Tracheal epithelial cell (primary cell): ENCODE measurements at places on chromosomes 1 and 21. TPM values are rescaled to one million over a fixed set of nuclear protein-coding genes. Genes with fewer than 3 reads are reported as not detected.

TMEM9 gene
- 70.3 and 97.8 TPM in 2 replicates for total RNA-seq

PKLR gene
- total RNA-seq = 0.24 TPM in 1 of 2 replicates, not detected in the other

ZNF669 gene
- total RNA-seq = 9.4 and 15.9 TPM in 2 replicates

FAM72A gene
- 0.43 and 1.4 TPM in 2 replicates for total RNA-seq

TENT5C gene
- total RNA-seq = 0.21 and 0.24 TPM in 2 replicates

CD247 gene
- total RNA-seq = not detected in 2 replicates

SPRR2A gene
- 1.9 and 3.0 TPM in 2 replicates for total RNA-seq

THEM5 gene
- not detected in 2 replicates for total RNA-seq

EXTL1 gene
- total RNA-seq = under 0.01 TPM in 1 of 2 replicates, not detected in the other

LCE3D gene
- not detected in 2 replicates for total RNA-seq

CR2 gene
- total RNA-seq = 0.21 TPM in 1 of 2 replicates, not detected in the other

PRELP gene
- not detected in 2 replicates for total RNA-seq

KRTAP11-1 gene
- not detected in 2 replicates for total RNA-seq

MT1HL1 gene
- not detected in 2 replicates for total RNA-seq

B3GALT2 gene
- not detected in 2 replicates for total RNA-seq

EPRS1 gene
- total RNA-seq = 147 and 155 TPM in 2 replicates

MAN1A2 gene
- total RNA-seq = 31.6 and 42.0 TPM in 2 replicates

AADACL4 gene
- total RNA-seq = not detected in 2 replicates

NCMAP gene
- 0.21 and 1.2 TPM in 2 replicates for total RNA-seq

KRTAP19-1 gene
- 0.24 TPM in 1 of 2 replicates, not detected in the other for total RNA-seq

CLEC20A gene
- total RNA-seq = not detected in 2 replicates

FBXO42 gene
- 11.5 and 15.2 TPM in 2 replicates for total RNA-seq

KRTAP13-1 gene
- not detected in 2 replicates for total RNA-seq

LCE1F gene
- not detected in 2 replicates for total RNA-seq

MRAP gene
- total RNA-seq = not detected in 2 replicates

SMCP gene
- not detected in 2 replicates for total RNA-seq

SLC1A7 gene
- not detected in 2 replicates for total RNA-seq

PADI2 gene
- 0.85 and 25.5 TPM in 2 replicates for total RNA-seq

TRIM62 gene
- total RNA-seq = 1.1 and 1.7 TPM in 2 replicates

ATP13A2 gene
- total RNA-seq = 68.8 and 74.0 TPM in 2 replicates

RNU1-3 gene
- under 0.01 TPM in 2 replicates for total RNA-seq

AUNIP gene
- 2.2 and 2.8 TPM in 2 replicates for total RNA-seq

TRABD2B gene
- total RNA-seq = 0.72 TPM in 1 of 2 replicates, not detected in the other

COQ8A gene
- 4.8 and 18.5 TPM in 2 replicates for total RNA-seq

RGS8 gene
- total RNA-seq = not detected in 2 replicates

ADGRL2 gene
- total RNA-seq = 41.6 and 43.9 TPM in 2 replicates

GPR25 gene
- not detected in 2 replicates for total RNA-seq

KCNE2 gene
- total RNA-seq = not detected in 2 replicates

CFHR5 gene
- total RNA-seq = not detected in 2 replicates

MIS18A gene
- 4.0 and 4.8 TPM in 2 replicates for total RNA-seq

KPNA6 gene
- total RNA-seq = 34.5 and 40.1 TPM in 2 replicates

INSRR gene
- total RNA-seq = not detected in 2 replicates

CD1B gene
- not detected in 2 replicates for total RNA-seq

POU3F1 gene
- total RNA-seq = under 0.01 and 0.48 TPM in 2 replicates

KRTAP13-2 gene
- not detected in 2 replicates for total RNA-seq

IGSF9 gene
- 8.0 and 8.7 TPM in 2 replicates for total RNA-seq

PTPN14 gene
- total RNA-seq = 32.0 and 37.9 TPM in 2 replicates

NEXN gene
- 0.21 and 0.48 TPM in 2 replicates for total RNA-seq

CRABP2 gene
- 30.1 and 132 TPM in 2 replicates for total RNA-seq

LMX1A gene
- not detected in 2 replicates for total RNA-seq

FBXO2 gene
- 54.8 and 78.6 TPM in 2 replicates for total RNA-seq

FMOD gene
- total RNA-seq = under 0.01 TPM in 1 of 2 replicates, not detected in the other

FMO1 gene
- total RNA-seq = 0.64 TPM in 1 of 2 replicates, not detected in the other

DUSP12 gene
- total RNA-seq = 34.0 and 45.6 TPM in 2 replicates

PM20D1 gene
- total RNA-seq = not detected in 2 replicates

OLFML3 gene
- total RNA-seq = 0.24 TPM in 1 of 2 replicates, not detected in the other

PGLYRP4 gene
- total RNA-seq = 0.64 and 1.9 TPM in 2 replicates

TFF3 gene
- total RNA-seq = 0.24 TPM in 1 of 2 replicates, not detected in the other

S100A3 gene
- total RNA-seq = 7.0 and 11.7 TPM in 2 replicates
